ENCODE measurements at places on chromosomes 11 and 22.
A peak's percentile ranks its signal among the peaks of the same experiment; 100 is the strongest.

DNA sequence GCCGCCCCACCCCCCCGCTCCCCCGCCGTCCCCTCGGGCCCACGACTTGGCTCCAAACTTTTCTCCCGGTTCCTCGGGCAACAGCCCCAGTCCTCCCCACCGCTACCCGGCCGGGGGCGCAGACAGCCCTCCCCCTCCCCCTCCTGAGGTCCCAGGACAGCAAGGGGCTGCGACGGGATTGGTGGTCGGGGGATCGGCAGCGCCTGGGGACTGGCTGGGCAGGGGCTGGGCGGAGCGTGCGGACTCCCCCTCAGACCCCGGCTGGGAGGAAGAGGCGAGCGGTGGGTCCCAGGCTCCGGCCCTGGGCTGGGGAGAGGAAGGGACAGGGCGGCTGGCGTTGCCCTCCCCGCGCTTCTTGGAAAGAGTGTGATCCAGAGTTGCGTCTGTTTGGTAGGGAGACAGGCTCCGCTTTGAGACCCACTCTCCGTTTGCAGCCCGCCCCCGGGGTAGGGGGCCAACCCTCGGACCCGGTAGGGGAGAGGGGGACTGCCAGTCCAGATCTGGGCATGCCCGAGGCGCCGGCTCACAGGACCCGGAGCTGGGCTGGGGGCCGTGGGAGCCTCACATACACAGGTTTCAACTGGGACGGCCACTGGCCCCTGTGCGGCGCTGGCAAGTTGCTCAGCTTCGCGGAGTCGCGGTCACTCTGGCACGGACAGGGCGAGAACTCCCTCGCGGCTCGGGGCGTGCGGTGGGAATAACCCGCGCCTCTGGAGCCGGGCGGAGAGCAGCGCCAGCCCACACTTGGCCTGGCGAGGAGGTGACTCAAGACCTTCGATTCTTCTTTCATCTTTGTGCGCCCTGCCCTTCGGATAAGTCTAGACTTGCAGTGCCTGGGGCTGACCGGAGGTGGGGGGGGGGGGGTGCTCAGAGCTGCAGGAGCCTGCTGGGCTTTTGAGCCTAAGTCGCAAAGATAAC, 999 bp downstream of the TSKU start:
- DNase-seq = peak; percentile 5

DNA sequence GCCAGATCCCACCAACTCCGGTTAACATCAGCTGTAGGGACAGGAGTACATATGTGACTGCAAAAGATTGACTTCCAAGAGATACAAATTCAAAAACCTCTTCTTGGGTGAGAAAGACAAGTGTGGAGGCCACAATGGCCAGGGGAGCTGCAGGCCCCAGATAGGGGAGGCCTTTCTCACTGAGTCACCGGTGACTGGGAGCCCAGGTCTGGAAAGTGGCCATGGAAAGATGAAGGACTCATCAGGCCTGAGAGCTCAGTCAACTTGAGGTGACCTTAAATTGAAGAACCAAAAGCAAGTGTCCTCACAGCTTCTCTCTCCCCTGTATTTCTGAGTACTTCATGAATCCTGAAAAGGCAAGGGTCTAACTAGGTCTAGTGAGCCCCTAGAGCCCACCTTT, 90.4 kb upstream of the CLPB start:
- no peak for DNase-seq

DNA sequence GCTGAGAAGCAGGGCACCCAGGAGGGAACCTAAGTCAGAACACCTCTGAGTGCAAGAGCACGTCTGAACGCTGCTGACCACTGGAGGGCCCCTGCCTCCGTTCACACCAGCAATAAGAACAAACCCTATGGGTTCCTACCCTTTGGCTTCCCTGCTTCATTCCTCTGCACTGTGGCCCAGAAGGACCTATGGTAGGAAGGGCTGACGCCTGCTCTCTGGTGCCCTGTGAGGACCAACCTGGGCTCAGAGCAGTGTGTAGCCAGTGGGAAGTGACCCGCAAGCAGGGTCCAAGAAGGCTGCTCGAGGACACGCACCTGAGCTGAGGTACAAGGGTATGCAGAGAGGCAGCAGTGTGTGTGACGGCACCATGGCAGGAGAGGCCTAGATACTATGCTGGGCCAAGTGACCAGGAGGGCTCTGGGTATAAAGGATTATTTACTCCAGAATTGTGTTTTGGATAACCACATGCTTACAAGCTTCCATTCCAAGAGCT, 68.8 kb upstream of the CLTCL1 start:
- DNase-seq = no peak

GRCh38 chr22:29937940-29938693, 55.1 kb downstream of the MTMR3 start:
- no peak for DNase-seq

DNA sequence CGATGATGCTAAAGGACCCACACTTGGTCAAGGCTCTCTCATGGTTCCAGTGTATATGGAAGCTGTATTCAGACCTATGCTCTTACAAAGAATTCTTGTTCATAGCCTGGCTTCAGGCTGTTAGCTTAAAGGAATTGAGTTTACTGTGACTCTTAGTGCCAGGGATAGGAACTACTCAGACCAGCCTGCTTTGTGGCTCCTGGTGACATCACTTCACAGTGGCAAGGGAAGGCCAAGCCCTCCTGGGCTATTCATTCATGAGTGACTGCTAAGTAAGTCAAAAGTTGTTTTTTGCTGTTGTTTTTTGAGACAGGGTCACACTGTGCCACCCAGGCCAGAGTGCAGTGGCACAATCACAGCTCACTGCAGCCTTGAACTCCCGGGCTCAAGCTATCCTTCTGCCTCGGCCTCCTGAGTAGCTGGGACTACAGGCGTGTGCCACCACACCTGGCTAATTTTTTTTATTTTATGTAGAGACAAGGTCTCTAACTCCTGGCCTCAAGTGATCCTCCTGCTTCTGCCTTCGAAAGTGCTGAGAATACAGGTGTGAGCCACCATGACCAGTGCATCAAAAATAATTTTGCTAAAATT, 9.6 kb downstream of the ART5 start:
- DNase-seq = no peak

DNA sequence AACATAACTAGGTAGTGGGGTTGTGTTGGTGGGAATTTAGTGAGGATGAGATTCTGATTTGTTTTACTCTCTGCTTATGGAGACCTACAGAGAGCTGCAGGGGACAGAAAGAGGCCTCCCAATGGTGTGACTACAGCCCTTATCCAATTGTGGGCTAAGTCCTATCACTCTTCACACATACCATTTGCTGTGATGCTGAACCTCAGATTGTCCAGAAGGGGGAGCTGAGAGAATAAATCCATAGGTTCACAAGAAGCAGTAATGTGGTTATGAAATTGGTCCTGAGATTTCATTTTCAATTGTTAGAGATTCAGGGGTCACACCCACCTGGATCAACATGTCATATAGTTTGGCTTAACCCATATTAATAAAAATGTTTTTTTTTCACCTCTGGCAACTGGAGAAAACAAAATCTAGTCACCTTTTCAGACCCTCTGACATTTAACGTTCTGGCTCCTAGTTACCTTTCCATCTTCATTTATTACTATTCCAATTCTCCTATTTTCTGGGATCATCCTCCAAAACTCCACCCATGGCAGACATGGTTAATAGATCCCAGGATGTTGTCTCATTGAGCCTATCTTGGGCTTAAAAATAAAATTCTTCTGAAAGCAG, 53.3 kb upstream of the PTPN5 start:
- no peak for DNase-seq
